ENCODE measurements at places on chromosomes 7 and 10.

DNA sequence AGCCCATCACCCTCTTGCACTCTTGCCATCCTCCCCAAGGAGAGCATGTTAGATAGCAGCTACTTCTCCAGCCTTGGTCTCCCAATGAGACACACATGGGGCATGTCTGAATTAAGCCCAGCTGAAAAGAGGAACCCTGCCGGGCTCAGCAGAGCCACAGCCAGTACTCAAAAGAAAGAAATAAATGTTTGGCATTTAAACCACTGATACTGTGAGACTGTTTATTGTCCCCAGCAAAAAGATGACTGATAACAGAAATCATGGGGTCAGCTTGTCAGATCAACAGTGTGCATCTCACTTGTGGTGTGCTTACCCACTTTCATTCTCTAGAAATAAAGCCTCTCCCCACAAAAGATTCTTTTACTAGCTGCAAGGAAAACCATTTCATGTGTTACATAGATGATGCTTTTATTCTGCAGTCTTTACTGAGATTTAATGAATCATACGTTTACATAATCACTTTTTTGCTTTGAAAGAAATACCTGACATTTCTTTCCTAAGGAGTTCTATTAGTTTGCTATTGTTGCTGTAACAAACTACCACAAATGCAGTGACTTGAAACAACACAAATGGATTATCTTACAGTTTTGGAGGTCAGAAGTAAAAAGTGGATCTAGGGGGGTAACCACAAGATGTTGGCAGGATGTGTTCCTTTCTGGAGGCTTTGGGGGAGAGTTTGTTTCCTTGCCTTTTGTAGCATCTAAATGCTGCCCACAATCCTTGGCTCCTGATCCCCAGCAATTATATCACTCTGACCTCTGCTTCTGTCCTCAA, 20.9 kb downstream of the ANKRD7 start:
- DNase-seq = no peak

DNA sequence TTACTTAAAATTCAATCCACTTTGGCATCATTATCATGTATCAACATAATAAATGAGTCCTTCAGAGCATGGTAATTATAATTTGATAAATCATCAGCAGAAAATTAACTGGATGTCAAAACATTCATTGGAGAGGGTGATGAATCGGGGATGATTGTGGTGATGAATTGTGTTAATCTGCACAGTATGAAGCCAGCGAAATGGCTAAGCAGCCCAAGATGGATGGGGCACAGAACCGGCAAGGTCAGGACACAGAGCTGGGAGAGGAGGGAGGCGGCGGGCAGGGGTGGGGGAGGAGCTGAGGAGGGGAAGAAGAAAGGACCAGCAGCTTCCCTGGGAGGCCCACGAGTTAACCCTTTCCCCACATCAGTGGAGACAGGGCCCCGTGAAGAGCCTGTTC, 536.1 kb downstream of the LRMDA start:
- DNase-seq = no peak

- DNase-seq = no peak
These were observed 372.3 kb upstream of the MYO3A start for GRCh38 chr10:25561758-25562157.

DNA sequence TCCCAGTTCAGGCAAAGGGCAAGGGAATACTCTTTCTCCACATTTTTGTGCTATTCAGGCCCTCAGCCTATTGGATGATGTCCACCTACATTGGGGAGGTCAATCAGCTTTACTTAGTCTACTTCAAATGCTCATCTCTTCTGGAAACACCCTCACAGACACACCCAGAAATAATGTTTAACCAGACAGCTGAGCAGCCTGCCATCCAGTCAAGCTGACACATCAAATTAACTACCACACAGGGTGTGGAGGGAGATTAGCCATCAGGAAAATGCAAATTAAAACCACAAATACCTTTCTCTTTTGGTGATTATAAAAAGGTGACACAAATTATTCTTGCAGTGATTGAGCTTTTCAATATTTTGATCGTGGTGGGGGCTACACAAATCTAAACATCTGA, 74.7 kb upstream of the FZD8 start:
- no peak for DNase-seq

- DNase-seq = no peak
These were observed 102.9 kb upstream of the CCDC6 start for GRCh38 chr10:60009276-60009675.

- peak; percentile 89 for DNase-seq
These were observed 997 bp upstream of the LDB1 start for GRCh38 chr10:102120991-102121738.

DNA sequence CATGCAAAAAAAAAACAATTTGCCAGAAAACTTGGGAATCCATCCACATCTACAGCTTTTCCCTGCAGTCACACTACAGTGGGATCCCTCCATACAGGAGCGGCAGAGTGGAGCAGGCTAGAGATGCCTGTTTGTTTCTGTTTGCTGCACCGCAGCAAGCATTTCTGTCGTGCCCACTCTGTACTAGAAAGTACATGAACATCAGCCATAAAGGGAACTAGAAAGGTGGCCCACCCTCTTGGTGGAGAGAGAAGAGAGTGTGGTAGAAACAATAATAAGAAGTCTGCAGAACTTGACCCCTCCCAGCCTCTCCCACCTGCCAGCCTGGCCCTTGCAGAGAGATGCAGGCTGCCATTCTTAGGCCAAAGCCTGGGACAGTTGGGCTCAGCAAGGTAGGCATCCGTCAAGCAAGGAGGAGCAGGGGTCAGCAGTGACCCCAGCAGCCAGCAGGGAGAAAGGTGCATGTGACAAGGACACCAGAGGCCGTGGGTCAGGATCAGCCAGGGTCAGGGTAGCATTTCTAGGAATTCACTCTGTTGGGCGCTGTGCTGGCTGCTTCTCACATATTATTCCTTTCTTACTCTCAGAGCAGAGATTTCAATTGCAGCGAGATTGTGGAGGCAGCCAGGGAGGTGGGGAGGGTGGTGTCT, 171.8 kb downstream of the EGFR start:
- DNase-seq = no peak

- no peak for DNase-seq
These were observed 38.4 kb downstream of the BAMBI start for GRCh38 chr10:28715757-28716156.
